ENCODE measurements at places on chromosomes 7 and 10.
A peak's percentile ranks its signal among the peaks of the same experiment; 100 is the strongest.

GRCh38 chr7:141156407-141156806 lies 82.5 kb downstream of the TMEM178B start:
- no peak for DNase-seq

DNA sequence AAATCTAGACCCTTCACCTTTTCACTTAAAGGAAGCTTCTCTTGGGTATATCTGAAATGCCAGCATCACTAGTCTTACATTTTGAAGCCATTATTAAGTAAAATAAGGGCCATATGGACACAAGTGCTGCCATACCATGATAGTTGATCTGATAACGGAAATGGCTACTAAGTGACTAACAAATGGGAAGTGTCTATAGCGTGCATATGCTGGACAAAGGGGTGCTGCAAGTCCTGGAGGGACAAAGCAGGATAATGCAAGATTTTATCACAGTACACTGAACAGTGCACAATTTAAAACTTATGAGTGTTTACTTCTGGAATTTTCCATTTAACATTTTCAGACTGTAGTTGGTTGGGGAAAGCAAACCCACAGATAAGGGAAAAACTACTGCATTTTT lies 117.9 kb downstream of the ELMO1 start:
- DNase-seq = no peak

- no peak for DNase-seq
These were observed 21.5 kb downstream of the GET4 start for GRCh38 chr7:897771-898376.

DNA sequence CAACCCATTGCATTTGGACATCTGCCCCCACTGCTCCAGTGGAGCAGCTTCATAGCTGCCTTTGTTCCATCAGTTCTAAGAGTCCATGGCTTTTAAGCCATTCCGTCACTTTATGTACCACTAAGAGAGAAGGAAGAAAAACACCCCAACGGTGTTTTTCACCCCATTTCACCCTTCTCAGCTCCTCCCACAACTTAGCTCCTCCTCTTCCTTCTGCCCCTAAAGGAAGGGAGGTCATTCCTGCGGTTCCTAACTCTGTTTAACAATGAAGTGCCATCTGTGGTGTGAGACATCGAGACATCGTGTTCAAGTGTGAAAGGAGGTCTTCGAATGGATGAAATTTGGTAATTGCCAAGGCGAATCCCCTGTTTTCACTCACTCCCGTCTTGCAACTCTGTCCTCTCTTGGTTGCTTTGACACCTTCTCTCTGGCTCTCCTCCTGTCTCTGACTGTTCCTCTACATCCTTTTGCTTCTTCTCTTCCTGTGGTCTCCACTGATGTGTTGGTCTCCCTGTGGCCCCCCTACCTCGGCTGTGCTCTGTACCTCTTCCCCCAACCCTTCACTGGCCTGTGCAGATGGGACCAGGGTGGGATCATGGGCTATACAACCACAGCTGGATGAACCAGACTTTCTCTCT lies 23.0 kb downstream of the SMKR1 start:
- no peak for DNase-seq

DNA sequence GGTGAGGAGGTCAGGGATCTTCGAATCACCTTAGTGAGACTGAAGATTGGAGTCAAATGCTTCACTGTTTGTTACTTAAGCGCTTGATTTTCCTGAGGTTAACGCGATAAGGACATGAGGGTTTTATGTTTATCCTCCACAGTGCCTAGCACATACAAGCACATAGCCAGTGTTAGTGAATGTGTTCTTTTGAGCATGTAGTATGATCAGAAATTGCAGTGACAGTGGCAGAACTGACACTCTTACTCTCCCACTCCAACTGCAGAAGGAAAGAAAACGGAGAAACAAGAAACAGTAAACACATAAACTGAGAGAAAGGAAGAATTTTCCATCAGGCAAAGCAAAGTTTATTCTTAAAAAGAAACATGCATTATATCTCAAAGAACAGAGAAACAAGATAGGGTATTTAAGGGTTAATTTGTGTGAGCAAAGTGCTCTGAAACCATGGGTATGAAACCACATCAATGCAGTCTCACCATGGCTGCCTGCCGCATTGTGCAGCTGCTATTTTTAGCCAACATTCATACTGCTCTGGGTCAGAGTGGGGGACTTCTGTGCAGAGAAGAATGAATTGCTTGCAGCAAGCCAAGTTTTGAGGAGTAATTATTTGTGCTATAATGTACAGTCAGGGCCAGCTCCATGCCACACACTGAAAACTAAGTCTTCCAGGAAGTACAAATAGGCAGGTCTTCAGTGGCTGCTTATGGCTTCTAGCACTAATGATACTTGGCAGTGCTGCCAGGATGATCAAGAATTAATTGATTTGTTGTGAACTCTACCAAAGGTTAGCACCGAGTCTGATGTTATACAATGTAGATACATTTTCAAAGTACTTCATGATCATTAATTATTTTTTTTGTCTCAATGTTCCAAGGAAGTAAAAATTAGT lies 152.0 kb downstream of the MACC1 start:
- no peak for DNase-seq

- DNase-seq = no peak
These were observed 24.6 kb downstream of the NACAD start for GRCh38 chr7:45064047-45064725.

- DNase-seq = no peak
These were observed 33.7 kb downstream of the RBM28 start for GRCh38 chr7:128309976-128310375.

DNA sequence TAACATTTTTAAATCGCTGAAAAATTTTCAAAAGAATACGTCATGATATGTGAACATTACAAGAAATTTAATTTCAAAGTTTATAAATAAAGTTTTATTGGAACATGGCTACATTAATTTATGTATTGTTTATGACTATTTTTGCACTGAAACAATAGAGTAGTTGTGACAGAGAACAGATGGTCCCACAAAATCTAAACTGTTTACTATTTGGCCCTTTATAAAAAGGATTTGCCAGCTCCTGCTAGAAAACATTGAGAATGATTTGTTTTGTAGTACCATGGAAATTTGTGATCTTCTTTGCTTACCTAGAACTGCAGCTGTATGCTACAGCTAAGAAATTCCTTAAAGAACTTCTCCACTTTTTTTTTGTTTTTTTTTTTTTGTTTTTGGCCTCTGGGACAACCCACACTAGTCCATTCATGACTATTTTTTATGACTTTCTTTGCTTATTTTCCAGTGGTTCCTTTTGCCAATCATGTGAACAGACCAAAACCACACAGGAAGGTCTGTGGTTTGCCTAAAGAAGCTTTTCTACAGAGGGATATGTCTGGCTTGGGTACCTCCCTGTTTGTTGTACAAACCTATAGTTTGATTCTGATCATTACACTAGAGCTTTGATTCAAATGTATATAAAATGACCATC lies 55.7 kb downstream of the ST7 start:
- DNase-seq = no peak

DNA sequence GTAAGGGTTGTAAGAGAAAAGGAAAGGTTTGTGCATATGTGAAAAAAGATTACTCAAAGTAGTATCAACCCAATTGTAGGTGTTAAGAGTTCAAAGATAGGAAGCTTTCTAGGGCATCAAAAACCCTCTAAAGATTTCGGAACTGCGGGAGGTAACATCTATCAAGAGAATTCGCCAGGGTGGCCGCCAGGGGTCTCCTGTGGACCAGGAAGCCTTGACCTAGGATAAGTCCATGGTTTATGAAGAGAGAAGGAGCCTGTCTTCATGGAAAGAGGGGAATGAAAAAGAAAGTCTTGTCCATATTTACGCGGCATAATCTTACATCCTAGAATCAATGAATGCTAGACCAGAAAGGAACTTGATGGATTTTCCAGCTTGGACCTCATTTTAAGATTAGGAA lies 140.7 kb upstream of the CALCR start:
- DNase-seq = no peak

GRCh38 chr10:43204042-43204942 lies 62.6 kb downstream of the RASGEF1A start:
- DNase-seq = peak; percentile 61

- DNase-seq = no peak
These were observed 57.2 kb downstream of the SLC16A12 start for GRCh38 chr10:89478085-89478738.

DNA sequence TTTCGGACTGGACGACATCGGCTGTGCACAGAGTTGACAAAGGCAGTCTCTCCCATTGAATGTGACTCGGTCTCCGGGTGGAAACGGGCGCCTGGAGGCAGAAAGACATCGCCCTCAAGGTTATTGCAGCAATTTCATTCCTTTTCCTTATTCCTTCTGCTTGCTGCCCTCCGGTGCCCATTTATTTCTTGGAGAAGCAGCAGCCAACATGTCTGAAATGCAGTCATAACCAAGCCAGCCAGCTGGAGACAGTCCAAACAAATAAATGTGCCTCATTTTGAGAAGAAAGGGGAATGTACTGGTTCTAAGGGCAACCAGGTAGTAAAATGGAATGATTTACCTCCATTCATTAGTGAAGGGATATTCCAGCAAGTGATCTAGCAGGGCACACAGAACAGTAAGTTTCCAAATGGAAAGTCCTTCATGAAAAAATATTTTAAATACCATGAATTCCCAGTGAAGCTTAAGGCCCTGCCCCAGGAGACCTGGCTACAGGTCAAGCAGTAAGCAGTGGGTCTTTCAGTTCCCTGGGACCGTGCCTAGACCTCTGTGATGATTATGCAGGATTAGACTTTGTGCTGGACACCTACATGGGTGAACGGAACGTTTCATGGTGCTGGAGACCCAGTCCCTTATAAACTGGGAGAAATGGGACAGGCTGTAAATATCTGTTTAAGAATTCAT lies 86.6 kb downstream of the ABLIM1 start:
- DNase-seq = no peak

- DNase-seq = no peak
These were observed 127.4 kb upstream of the AGR3 start for GRCh38 chr7:17009007-17009719.

GRCh38 chr10:35398908-35399307 lies 62.6 kb downstream of the CCNY start:
- no peak for DNase-seq

DNA sequence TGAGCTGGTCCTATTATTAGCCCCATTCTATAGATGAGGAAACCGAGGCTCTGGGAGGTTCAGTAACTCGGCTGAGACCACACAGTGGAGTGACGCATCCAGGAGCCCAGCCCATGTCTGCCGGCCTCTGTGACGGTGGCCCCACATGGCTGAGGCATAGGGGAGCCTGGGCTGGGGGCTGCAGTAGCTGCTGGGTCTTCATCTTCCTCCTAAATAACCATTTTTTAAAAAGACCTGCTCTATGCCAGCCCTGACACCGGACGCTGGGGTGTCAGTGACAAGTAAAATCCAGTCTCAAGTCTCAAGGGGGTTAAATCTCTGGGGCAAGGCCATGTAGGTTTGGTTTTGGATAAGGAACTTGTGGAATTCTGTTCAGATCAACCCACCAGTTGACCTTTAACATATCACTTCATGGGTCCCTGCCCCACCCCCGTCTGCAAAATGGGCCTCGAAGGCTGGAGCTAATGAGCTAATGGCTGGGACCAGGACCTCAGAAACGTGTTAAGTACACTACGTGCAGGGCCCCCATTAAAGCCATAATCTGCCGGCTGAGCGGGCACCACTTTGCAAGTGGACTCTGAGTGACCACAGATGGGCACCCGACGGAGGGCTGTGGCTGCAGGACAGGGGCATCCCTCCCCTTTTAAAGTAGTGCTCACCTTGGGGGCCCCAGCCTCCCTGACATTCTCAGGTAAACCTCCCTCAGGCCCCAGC lies 136.5 kb upstream of the UNC5B start:
- peak; percentile 54 for DNase-seq

GRCh38 chr10:35208949-35209613 lies 82.4 kb downstream of the CREM start:
- no peak for DNase-seq

GRCh38 chr7:2157473-2158279 lies 75.1 kb downstream of the MAD1L1 start:
- DNase-seq = peak; percentile 49
